ENCODE measurements at places on chromosomes 2 and 18.
A peak's percentile ranks its signal among the peaks of the same experiment; 100 is the strongest.

GRCh38 chr2:133885847-133886246 is 317.6 kb upstream of the NCKAP5 start:
- DNase-seq, result peak; percentile 5

GRCh38 chr2:182606728-182607681 is 109.1 kb upstream of the DNAJC10 start:
- DNase-seq, result no peak

DNA sequence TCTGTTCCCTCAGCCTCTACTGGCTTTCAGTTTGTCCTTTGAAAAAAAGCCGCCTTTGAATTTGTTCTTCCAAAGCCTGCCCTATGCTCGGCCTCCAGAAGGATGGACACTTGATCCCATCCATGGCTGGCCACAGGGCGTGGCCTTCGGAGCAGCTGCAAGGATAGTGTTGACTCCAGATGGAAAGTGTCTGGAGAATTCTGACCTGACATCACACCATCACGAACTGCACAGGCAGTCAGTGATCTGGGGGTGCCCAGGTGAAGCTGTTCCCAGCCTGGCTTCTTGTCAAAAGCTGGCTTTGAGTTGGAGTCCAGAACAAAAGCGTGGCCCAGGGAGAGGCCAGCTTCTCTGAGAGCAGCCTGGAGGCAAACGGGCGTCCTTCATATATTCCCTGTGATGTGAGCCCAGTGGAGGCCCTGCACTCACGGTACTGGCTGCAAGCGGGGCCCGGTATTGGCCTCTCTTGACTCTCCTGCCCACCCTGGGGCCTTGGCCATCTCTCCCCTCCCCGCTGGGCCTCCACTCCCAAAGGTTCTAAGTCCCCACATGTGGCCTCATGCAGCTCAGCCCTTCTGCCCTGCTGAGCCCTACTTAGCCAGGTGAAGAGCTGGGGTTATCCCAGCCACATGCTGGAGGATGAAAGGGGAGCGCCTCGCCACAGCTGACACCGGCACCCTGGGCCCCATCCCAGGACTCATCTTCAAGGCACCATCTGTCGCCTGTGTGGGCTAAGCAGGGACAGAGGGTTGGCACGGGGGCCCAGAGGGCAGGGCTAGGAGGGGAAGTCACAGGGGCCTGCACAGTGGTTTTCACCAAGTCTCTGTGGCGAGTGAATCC is 20.4 kb upstream of the ATOH8 start:
- no peak for DNase-seq

GRCh38 chr2:96119389-96119751 is 3.0 kb upstream of the ADRA2B start:
- no peak for DNase-seq

DNA sequence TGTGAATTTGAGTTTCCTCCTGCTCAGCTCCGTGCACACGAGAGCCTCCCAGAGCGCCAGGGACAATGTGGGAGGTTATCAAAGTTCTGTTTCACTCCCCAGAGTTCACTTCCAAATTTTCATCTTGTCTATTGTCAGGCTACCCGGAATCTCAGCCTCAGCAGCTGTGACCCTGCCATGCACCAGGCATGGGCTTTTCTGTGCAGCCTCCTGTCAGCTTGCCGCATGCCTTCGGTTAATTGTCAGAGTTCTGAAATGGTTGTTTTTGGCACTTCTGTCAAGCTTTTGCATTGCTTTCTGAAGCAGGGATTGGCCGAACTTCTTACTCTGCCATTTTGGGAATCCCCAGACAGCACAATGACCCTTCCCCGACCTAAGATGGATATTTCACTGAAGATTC is 60.4 kb downstream of the SH3YL1 start:
- DNase-seq, result no peak

- DNase-seq, result no peak
Measured at GRCh38 chr2:231664727-231665126, 43.6 kb upstream of the PTMA start.

GRCh38 chr2:180653481-180653880 is 326.9 kb upstream of the UBE2E3 start:
- no peak for DNase-seq

- no peak for DNase-seq
Measured at GRCh38 chr2:181878448-181878847, 13.1 kb upstream of the ITPRID2 start.

GRCh38 chr2:11617527-11617926 is 52.5 kb downstream of the NTSR2 start:
- DNase-seq, result no peak

- DNase-seq, result no peak
Measured at GRCh38 chr2:126662621-126663020, 6.7 kb downstream of the GYPC start.

- no peak for DNase-seq
Measured at GRCh38 chr2:218924757-218925156, 34.7 kb upstream of the CDK5R2 start.

- no peak for DNase-seq
Measured at GRCh38 chr2:230898016-230898712, 26.9 kb downstream of the GPR55 start.

DNA sequence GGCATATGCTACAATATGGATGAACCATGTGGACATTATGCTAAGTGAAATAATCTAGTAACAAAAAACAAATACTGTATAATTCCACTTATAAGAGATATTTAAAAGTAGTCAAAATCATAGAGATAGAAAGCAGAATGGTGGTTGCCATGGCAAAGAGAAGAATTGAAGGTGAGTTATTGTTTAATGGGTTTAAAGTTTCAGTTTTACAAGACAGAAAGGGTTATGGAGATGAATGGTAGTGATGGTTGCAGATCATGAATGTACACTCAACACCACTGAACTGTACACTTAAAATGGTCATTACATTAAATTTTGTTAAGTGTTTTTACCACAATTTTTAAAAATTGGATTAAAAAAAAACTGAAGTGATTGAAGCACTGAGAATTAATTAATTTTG is 298.2 kb upstream of the ZC3H15 start:
- DNase-seq, result no peak

- DNase-seq, result no peak
Measured at GRCh38 chr18:45497595-45498286, 117.5 kb upstream of the SLC14A2 start.
